ENCODE measurements at places on chromosomes 13 and 19.

DNA sequence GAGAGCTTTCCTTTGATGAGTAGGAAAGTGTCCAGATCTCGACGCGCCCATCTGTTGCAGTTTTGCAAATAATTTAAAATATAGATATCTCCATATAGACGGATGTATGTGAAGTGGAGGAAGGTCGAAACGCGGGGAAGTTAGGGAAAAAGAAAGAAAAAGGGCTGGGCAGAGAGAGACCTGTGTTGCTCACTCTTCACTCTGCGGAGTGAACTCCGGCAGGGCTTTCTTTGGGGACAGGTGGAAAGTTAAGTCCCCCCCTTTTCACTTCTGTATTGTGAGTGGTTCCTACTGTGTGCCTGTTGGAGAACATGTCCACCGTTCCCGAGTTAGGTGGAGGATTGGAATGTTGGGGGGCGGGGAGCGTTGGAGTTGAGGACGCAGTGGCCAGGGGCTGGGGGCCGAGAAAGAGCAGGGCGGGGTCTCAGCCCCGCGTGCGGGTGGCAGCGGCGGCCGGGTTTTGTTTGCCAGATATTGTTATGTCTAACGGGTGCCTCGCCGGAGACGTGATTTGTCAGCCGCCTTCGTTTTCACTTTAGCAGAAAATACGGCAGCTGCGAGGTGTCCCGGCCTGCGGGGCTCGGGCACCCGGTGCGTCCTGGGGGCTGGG is 145.1 kb upstream of the ZNF536 start:
- no peak for DNase-seq

DNA sequence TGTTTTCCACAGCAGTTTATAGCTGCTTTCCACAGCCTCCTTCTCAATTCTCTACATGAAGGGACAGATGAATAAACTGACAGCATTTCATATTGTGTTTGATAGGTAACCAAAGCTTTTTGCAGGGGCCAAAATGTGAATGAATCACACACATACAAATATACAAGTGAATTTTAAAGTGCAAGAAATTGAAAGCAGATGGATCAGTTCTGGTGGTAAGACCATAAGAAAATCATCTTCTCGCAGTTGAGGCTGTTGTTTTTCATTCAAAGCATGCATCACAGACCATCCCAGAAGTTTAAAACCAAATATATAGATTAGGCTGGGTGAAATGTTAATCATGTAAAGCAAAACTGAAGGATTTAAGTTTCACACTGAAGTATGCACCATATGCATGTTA is 1569.4 kb downstream of the PCDH9 start:
- DNase-seq = no peak

DNA sequence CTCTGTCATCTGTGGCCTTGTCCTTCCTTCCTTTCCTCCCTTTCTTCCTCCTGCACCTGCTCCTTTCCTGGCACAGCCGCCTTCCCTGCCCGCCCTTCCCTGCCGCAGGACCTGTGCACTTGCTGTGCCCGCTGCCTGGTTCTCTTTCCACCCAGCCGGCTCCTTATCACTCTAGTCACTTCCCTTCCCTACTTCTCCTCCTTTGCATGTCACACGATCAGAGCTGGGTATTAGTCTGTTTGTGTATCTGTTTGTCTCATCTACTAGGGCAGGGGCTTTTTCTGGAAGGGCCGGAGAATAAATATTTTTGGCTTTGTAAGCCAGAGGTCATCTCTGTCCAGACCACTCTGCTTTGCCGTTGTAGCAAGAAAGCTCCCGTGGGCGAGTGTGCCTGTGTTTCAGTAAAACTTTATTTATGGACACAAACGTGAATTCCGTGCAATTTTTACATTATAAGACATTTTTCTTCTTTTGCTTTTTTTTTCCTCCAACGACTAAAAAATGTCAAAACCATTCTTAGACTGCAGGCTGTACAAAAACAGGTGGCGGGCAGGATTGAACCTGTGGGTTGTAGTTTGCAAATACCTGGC is 6.1 kb downstream of the KDM4B start:
- DNase-seq = no peak

GRCh38 chr19:43780706-43781525 is at the start of gene KCNN4:
Gene KCNN4, minus strand, starts transcription at chr19:43780973. Its CDS starts 112 bp downstream, at chr19:43780861.
- DNase-seq = no peak

- no peak for DNase-seq
Observed at GRCh38 chr19:1855828-1856255, 7.5 kb downstream of the KLF16 start.

DNA sequence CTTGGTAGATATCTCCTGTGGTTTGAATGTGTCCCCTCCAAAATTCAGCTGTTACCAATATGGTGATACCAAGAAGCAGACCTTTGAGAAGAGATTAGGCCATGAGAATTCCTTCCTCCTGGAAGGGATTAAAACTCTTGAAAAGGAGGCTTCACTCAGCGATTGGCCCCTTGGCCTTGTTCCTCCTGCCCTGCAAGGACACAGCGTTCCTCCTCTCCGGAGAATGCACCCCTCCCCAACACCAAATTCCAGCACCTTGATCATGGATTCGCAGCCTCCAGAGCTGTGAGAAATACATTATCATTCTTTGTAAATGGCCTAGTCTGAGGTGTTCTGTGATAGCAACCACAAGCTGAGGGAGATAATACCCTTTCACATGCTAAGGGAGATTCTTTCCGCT is 34.5 kb upstream of the ARHGEF7 start:
- DNase-seq = no peak

GRCh38 chr13:98839856-98840769 is 87.6 kb upstream of the SLC15A1 start:
- DNase-seq = peak; percentile 58

- no peak for DNase-seq
Observed at GRCh38 chr13:102825921-102826706, 19.7 kb upstream of the ERCC5 start.

DNA sequence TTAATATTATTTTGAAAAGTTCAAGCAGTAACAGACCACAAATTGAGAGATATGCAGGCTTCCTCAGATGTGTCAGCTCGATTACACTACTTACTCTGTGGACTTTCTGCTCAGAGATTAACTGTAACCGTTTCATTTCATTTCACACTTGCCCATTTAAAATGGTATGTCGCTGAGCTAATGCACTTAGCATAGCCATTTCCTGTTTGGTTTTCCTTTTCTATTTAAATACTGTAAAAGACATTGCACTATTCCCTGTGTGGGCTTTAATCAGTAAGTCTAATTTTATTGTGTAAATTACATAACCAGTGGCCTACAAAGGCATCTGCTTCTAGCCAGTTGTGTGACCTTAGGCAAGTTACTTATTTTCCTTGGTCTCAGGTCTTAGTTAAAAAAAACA is 237.6 kb downstream of the LACC1 start:
- no peak for DNase-seq

DNA sequence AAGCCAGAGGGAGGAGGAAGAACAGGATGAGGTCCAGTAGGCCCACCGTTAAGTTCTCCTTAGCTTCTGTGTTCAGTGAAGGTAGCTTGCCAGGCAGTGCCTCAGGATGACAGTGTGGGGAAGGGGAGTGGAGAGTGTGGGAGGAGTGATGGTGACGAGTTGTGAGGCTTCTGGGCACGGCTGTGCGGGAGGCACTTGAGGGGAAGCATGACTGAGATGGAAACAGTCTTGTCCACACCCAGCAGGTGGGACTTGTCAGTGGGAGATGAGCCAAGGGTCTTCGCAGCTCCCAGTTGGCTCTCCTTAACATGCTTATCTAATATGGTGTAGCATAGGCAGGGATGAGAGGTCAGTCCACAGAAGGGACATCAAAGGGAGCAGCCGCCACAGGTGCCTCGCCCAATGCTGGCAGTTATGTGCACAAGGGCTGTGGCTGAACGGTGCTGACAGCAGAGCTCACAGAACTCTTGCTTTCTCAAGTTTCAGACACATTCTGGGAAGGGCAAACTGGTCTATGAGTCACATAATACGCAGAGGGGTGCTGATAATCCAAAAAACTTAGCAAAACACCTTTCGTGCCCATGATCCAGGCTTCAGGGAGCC is 47.5 kb downstream of the OXGR1 start:
- no peak for DNase-seq

DNA sequence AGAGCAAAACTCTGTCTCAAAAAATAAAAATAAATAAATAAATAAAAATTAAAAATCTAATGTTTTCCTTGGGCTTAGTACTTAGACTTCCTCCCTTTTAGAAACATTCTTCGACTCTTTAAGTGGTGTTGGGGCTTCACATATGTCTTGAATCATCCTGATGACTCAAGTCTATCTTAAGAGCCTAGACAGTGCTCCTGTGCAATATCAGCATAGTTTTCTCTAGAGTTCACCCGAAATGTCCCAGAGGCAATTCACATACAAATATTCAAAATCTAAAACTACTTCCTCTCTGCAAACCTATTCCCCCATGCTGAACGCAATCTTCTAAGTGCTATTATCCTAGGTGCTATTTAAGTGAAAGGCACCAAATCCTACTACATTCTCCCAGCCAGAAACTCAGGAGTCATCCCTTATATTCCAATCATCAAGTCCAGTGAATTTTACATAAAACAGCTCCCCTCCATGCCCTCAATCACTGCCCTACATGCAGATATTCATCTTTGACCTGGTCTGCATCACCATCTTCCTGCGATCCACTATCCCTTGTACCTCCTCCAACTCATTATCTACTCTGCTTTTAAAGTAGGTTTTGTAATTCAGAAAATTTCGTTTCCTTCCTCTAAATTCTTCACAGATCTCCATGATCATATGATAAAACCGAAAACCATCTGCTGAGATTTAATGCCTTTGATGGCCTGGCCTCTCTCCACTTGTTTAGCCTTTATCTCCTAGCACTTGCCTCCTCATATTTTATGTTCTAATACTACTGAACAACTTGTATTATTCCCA is 102.7 kb downstream of the ELF1 start:
- no peak for DNase-seq

DNA sequence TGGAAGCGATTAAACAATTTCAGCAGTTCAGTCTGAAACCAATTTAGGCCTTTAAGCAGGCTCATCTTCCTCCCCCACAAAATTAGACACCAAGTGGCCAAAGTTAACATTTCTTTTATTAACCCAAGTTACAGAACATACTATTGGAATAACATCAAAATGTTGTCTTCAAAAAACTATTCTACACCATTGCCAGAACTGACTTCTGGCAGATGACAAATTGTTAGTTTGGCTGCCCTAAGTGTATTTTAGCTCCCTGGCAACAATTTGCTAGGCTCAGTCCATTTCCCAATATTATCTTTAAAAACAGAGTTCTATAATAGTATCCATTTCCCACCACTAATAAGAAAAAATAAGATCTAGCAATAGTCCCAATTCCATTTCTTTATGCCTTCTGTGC is 107.8 kb downstream of the SGCG start:
- DNase-seq = no peak

DNA sequence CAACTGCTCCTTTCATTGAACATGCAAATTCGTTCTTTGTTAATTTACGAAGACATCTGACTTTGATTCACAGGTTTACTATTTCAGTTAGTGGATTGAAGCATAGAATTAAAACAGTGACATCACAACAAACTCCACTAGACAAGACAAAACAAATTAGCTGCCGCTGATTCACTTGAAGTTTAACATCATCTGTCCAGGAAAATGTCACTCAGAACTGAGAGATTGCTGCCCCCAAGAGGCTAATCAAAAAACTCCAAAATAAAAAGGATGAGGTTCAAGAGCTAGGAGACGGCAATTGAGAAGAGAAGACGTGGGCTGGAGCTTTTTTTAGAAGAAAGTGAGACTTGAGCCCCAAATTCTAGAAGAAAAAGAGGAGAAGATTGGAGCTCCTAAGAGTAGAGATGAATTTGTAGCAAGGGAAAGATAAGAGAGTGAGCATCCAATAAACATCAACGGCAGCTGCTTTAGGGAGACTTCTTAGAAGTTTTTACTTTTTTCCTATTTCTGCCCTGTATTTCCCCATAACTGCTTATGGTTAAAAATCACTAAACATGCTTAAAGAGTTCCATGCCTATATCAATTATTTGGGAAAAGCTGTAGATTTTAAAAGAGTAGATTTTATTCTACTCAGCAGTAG is 40.8 kb upstream of the TPP2 start:
- no peak for DNase-seq

GRCh38 chr13:64845110-64845509 is 2385.0 kb downstream of the PCDH9 start:
- no peak for DNase-seq

GRCh38 chr13:19742643-19743042 is 40.1 kb downstream of the PSPC1 start:
- no peak for DNase-seq

DNA sequence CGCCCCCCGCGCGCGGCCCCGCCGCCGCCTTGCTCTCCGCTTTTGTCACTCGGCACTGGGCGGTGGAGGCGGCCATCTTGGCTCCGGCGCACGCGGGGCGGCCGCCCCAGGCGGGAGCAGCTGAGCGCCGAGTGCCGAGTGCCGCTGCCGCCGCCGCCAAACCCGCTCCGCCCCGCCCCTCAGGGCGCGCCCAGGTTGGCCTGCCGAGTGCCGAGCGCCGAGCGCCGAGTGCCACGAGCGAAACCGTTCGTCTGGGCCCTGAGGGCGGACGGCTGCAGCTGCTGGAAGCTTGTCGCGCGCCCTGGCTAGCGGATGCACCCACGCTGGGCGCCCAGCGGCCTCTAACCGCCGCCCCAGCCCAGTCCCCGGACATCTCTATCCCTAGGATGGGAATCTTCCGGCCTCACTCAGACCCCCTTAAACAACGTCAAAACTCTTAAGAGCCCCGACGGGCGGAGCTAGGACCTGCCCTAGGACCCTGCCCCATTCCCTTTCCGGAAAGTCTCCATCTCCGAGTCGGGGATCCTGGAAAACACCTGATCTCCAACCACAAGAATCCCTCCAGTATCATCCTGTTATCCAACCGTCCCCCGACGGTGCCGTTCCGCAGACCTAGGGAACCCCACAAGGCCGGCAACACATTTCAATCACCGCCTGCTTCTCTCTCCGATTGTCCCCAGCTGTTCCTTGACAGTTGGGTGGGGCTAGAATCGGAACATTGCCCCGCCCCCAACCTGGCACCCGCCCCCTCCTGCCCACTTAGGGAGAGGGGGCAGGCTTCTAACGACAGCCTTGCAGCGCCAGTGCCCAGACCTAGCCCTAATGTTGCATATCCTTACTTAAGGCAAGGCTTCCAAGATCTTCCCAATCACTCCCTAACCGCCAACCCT is 14.1 kb upstream of the AKAP8L start:
- DNase-seq = peak; percentile 95

Measured in lower lobe of right lung (tissue), 2 donors.